ENCODE measurements at places on chromosomes 16 and 17.

GRCh38 chr17:17921192-17922069 is 50.8 kb downstream of the TOM1L2 start:
- peak; percentile 86 for DNase-seq

- no peak for DNase-seq
These were observed 9.5 kb downstream of the HAS3 start for GRCh38 chr16:69114976-69115355.

GRCh38 chr17:34248511-34249024 is 6.5 kb upstream of the CCL2 start:
- DNase-seq = peak; percentile 63

DNA sequence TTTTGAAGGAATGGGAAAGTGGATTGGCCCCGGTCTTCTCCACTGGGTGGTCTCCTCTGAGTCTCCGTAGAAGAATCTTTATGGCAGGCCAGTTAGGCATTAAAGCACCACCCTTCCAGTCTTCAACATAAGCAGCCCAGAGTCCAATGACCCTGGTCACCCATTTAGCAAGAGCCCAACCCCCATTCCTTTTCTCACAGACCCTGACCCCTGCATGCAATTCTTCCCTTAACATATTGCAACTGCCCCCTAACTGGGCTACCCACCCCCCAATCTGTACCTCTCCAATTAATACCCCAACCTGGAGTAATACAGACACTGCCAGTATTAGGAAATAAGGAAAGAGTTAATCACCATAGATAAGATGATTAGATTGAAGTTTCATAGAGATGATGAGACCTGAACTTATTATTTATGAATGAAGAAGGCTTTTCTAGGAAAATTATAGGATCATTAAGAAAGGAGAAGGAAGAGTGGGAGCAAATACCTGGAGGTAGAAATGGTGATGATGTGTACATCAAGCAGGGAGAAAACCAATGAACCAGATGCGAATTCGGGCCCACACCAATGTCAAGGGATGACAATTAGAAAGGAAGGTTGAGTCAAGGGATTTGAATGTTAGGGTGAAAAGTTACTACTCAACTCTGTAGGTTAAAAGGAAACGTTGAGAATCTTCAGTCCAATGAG is 2.4 kb downstream of the CCL2 start:
- DNase-seq = no peak

DNA sequence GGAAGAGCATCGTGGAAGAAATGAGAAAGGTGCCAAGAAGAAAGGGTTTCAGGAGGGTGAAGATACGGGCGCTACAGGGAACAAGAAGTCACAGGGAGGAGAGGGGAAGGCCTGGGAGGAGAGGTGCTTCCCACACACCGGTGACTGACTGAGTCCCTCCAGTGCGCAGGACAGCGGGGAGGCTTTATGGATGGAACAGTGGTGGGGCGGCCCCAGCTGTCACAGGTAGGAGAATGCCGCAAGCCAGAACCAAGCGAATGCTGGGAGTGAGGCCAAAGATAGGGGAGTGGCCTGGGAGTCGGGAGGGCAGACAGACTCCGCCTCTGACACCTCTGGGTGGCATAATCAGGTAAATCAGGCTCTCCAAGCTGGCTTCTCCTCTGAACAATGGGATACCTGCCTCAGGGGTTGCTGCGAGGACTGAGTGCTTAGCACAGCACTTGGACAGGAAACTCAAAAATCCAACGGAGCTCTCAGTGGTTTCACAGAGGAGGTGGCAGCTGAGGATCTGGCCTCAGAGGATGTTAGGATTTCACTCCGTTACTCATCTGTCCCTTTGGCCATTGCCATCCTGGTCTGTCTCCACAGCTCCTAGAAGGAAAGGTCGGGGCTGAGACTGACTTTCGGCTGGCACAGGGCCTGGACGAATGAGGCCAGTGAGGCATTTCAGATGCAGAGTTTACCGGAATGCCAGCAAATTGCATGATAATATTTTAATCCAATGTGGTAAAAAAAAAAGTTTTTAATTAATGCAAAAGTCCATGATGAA is 717 bp upstream of the CNP start:
- DNase-seq = peak; percentile 18

- DNase-seq = no peak
These were observed 10.8 kb downstream of the ZG16B start for GRCh38 chr16:2840914-2841313.

Measured in stromal cell of bone marrow (primary cell).